Omental fat pad (tissue), 4 donors: ENCODE measurements at places on chromosomes 2 and 18.

- DNase-seq: no peak
These were observed 101.4 kb downstream of the PLA2R1 start for GRCh38 chr2:159961037-159961436.

DNA sequence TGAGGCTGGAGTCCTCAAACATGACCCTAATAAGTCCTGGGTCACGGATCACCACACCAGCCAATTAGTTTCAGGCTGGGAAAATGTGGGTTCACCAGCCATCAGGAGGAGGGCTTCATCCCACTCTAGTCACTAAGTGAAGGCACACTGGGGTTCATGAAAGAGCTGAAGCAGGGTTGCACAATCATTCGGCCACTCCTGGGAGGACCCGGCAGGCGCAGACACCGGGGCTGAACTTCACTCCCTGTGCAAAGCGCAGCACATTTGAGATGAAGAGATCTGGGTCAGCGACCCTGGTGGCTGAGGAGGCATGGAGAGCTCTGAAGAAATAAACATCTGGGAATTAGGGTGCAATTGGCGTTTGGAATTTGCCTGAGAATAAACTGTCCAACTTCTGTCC is 684.4 kb upstream of the SALL3 start:
- DNase-seq: no peak

GRCh38 chr2:172425336-172425735 is 2.0 kb upstream of the ITGA6 start:
- no peak for DNase-seq

GRCh38 chr2:26169681-26170414 is 3.0 kb upstream of the GAREM2 start:
- DNase-seq: no peak

DNA sequence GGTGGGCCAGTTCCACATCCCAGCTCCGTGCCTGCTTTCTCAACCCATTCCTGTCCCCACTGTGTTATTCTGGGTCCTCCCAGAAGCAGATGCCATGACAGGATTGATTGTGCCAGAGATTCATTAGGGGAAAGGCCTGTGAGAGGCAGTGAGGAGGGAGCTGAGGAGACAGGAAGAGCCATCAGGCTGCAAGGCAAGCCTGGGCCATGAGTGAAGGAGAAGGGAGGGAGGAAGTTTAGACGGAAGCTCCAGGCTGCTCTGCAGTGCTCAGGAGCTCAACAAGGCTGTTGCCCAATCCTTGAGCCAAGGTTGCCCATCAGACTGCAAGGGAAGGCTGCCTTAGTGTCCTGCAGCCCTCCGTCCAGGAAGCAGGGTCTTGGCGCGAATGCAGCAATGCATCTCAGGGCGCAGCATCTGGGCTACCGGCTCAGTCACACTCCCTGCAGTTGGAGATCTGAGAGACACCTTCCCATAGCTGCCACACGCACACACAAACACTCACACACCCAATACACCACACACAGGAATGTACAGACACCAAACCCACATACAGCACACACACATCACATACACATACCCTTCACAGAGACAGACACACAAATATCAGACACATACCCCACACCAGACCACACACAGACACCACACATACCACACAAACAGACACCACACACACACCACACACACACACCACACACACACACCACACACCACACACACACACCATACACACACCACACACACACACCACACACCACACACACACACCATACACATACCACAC is 139.5 kb upstream of the NDUFV2 start:
- no peak for DNase-seq

DNA sequence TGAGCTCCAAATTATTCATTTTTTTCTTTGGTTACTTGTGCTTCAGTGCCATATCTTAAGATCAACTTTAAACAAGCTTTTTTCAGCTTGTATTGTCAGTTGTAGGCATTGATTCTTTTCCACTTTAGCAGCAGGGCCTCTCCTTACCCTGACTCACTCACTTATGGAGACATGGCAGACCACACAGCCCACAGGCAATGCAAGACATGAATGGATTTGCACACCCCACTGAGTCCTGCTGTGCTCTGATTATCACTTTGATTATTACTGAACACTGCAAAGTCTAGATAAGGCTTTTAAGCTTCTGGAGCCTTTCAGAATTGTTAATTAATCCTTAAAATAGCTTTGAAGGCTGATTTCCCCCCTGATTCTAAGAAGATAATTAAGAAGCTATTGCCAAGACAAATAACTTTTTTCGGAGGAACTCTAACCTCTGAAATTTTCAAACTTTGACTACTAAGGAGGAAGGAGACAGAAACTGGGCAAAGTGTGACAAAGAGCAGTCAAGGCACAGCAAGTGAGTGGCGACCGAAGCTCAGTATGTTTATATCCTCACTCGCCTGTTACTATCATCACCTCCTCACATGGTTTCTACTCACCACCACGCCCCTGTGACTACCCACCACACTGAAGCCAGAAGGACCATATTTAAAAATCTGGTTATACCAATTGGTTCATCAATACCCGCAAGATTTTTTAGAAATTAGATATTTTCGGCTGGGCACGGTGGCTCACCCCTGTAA is 43.3 kb downstream of the CACNB4 start:
- DNase-seq: no peak
